Hypothalamus (tissue), 51 donors: ENCODE measurements at places on chromosomes 5 and 9.

- DNase-seq, result no peak
Observed at GRCh38 chr5:135578685-135579341, at the start of gene CXCL14. CXCL14 (minus strand) TSS chr5:135578991; CDS start chr5:135578778, 213 bp downstream.

- DNase-seq, result no peak
Observed at GRCh38 chr5:156913719-156914370, 49.2 kb downstream of the TIMD4 start.

DNA sequence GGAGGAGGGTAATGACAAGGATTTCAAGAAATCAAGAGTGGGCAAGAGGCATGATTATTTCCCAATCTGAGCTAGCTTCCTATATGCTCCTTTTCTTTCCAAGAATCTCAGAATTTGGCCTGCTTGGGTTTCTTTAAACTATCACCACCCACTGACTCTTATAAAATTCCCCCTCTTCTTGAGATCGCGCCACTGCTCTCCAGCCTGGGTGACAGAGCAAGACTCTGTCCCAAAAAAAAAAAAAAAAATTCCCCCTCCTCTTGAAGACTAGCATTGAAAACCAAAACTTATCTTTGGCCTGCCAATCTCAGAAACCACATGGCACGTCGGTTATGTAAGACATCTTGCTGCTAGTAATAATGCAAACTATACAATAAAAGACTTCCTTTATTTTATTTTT lies 3.4 kb upstream of the DMXL1 start:
- DNase-seq, result no peak

- no peak for DNase-seq
Observed at GRCh38 chr9:121345070-121345469, 25.0 kb downstream of the STOM start.

DNA sequence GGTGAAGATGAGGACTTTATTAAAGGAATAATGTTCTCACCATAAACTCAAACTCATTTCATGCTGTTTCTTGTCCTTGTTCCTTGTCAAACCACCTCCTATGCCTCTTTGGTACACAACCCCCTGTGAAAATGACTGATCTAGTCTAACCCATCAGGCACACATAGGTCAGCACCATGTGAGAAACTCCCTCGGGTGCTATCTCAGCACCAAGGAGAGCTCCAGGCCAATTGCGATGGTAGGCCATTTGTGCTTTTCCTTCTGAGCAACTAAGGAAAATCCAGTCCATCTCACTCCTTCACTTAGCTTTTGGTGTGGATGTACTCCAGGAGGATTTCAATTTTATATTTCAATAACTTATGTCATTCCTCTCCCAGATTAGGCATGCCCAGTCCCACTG lies 199.8 kb downstream of the ZNF608 start:
- no peak for DNase-seq

DNA sequence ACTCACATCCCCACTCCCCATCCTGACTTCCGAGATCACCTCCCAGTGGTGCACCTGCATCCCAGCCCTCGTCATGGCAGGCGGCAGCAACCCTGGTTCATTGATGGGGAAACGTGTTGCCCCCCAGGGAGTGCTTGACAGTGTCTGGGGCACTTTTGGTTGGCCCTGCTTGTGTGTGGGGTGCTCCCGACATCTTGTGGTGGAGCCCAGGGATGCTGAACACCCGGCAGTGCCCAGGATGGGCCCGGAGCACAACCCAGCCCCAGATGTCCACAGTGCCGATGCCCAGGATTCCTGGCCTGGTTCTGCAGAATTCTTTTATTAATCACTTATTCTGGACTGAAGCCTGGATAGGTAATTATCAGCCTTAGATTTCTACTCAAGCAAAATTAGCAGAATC lies 3.7 kb downstream of the MRPL36 start:
- DNase-seq, result no peak

GRCh38 chr5:23411200-23411599 lies 96.2 kb upstream of the PRDM9 start:
- no peak for DNase-seq
